ENCODE measurements at places on chromosomes 11 and 22.

DNA sequence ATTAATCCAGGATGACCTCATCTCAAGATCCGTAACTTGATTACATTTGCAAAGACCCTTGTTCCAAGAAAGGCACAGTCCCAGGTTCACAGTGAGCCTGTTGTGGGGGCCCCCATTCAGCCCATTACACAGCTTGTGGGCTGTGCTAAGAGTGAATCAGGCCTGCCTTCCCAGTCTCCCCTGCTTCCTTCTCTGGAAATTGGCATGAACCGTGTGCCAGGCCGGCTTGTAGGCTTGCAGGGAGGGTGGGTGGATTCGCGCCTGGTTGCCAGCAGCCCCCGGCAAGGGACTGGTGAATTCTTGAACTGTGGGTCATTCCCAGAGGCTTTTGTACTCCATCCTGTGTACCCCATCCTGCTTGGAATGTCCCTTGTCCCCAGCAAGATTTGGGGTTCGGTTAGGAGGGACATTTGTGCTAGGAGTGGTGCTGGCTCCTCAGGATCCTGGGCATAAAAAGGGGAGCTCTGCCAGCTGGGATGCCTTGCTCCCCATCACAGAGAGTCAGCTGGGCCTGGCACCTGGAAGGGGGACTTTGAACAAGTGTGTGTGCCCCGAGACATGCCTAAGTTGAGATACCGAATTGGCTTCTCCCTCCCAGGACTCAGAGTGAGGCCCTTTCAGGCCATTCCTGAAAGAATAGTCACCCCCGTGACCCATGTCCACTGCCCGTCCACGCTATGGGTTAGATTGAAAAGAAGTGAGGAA lies 818.2 kb downstream of the BRD1 start:
- no peak for DNase-seq

DNA sequence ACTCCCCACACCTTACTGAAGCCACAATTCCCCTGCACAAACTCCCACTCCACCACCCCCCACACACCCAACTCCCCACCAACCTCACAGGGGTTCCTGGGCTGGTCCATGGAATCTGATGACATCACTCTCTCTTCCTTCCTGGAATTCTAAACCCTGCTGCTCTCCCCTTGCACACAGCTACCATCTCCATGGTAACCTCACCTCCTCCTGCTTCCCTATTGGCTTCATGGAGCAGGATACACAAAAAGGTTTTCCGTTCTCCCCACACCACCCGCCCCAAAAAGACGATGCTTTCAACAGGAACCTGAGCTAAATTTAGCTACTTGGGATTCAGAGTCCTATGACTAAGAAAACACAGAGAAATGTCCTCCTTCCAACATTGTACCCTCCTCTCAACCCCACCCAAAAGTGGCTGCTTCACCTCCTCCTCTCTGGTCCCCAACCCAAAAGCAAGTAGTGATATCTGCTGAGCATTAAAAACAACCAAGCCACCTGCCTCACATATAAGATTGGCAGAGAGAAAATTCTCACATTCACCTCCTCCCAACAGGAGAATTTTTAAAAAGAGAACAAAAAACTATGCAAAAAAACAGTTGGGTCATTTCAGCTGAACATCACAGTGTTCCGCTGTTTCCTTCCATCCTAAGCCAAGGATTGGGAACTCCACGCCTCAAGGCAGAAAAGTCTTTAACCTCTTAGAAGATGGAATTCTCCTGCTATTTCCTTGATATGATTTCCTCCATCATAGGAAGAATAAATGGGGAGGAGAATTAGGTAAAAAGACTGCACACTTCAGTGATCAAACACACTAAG lies 66.9 kb downstream of the RBFOX2 start:
- DNase-seq: no peak

GRCh38 chr22:50705219-50705691 lies 32.6 kb downstream of the SHANK3 start:
- no peak for DNase-seq

DNA sequence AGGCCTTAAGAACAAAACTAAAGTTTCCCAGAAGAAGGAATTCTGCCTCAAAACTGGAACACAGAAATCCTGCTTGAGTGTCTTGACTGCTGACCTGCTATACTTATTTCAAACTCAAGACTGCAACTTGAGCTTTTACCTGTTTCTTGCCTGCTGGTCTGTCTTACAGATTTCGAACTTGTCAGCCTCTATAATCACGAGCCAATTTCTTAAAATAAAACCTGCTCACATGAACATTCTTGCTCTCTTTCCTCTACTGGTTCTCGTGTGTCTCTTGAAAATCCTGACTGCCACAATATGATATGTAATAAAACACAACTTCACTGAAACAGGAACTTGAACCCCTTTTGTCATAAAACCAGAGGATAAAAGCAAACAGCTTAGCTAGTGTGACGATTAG lies 13.9 kb downstream of the PATL1 start:
- DNase-seq: no peak

DNA sequence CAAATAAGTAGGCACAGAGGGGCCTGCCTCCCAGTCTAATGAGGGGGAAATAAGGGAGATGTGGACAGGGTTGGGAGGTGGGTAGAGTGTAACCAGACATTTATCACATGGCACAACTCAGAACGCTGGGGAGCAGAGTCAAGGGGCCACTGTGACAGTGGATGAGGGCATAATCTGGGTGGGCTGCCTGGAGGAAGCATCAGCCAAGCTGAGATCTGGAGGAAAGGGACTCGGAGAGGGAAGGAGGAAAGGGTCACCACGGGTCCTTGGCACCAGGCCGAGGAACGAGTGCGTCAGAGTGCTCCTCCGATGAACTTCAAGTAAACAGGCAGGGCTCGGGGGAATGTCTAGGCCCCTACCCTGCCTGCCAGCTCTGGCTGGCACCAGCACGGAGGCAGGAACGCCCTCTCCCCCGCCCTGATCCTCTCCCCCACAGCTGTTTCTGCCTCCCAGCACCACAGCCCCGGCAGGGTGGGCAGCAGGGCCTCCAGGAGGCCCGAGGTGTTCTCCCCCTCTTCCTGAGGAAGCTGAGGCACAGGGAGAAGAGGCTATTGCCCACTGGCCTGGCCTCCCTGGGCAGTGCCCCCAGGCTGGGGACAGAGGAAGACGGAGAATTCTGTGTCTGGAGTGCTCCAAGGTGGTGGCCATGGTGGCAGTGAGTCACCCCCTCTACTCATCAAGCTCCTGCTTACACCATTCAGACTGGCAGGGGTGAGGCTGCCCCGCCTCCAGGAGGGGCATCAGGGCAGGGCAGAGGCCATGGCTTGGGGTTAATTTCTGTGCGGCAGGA lies 4.2 kb downstream of the ALDH3B1 start:
- no peak for DNase-seq

Data from CD4-positive, alpha-beta T cell treated with Interleukin-6 at 100 ng/mL for 8 hours (primary cell).